GM10248 (cell line): ENCODE measurements at places on chromosomes 16 and 17.

DNA sequence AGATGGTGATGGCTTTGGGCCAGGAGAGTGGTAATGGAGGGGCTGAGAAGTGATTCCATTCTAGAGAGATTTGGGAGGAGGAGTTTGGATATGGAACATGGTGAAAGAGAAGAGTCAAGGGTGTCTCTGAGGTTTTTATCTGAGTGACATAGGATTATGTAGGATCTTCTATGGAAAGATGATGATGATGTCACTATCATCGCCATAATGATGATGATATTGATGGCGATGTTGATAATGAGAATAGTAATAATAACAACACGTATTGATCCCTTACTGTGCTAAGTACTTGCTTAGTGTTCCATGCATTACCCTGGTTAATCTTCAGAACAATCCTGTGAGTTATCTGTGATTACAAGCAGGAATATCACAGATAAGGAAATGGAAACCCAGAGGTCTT lies 16.6 kb downstream of the PDILT start:
- no peak for DNase-seq

DNA sequence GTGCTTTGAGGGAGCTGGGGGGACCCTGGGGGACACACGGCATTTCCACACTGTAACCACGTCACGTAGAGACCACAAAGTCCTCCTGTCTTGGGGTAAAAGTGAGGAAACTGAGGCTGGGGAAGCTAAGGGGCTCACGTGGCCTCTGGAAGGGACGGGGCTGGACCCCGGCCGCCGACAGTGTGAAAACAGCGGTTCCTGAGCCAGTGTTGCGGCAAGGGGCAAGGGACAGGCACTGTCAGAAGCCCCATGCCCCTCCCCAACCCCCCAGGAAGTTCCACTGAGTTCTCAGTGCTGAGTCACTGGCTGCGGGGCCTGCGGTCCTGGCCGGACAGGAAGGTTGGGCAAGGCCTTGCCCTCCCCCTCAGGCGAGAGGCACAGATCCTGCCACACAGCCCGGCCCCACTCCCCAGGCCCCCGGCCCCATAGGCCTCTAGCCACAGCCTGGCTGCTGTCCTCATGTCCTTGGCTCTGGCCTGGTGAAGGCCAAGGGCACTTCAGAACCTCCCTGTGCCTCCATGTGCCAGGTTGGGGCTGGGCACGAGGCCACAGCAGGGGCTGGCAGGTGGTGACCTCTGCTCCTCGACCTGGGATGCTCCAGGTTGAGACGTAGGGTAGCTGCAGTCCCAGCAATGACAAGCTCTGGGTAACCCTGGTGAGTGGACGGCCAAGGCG lies 5.0 kb upstream of the CCDC57 start:
- no peak for DNase-seq

DNA sequence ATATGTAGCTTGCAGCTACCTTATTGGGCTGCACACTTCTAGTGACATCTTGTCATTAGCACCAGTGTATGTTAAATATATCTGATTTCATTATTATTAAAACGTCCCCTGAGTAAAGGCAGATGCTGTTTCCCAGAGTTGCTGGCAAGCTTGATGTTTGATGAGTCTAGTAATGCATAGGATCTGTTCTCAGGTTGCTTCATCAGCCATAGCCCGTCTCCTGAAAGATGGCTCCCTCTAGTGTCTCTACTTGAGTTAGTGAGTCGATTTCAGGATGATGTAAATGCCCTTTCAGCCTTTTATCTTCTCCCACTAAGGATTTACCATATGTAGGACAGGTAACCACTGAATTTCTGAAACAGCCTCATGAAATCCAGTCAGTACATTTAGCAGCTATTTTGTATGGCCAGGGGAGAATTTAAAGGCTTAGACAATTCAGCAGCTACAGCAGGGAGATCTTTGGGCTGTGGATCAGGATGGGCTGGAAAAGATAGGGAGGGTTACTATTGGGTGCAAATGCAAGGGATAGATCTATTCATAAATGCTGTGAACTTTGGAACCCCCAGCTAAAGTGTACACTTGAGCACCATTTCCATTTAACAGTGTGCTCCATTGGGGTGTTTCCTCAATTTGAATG lies 376.3 kb downstream of the CNTNAP4 start:
- DNase-seq: peak; percentile 27

DNA sequence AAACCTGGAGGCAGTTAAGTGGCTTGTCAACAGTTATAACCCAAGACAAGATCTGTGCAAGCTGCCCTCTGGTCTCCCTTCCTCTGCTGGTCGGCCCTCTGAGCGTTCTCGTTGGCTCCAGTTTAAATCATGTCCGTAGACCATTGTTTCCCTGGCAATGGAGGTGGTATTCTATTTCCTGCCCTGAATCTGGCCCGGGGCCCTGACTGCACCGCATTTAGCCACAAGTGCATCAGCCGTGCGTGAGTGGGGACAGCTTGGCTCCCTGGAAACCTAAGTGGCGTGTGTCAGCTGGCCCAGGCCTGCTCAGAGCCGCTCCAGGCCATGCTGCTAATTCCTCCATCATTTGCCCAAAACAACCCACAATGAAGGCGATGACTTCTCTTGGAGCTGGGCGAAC lies 15.0 kb upstream of the MYLK3 start:
- no peak for DNase-seq

DNA sequence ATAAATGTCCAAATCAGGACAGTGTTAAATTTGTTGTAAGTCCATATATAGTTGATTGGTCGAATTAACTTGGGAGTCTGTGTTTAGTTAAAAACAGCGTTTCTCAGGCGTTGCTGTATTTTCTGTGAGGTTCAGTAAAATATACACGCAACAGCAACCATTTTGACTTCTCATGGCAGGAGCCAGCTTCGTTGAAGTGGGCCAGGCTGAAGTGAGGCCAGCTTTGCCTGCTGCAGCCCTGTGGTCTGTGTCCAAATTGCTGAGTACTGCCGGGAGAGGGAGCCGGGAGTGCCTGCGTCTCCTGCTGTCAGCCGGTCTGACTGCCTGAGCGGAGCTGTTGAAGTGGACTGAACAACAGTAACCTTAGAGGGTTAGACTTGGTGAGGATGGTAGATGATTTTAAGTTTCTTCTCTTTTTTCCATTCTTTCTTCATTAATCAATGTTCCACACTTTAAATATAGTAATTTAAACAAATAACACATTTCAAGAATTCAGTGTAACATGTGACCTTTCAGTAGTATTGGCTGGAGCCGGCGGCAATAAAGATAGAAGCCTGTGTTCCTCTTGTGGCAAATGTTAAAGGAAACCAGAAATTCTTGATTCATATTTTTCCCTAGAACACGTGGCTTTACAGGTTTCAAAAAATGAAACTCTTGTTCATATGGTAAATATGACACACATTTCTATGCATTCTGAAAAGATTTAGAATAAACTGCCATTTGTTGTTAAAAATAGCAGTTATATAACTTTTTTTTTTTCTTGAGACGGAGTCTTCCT lies 37.0 kb upstream of the ZNF750 start:
- DNase-seq: no peak

GRCh38 chr17:46818929-46819859 lies 702 bp upstream of the WNT3 start:
- DNase-seq: peak; percentile 53

GRCh38 chr16:17408296-17408695 lies 62.5 kb downstream of the XYLT1 start:
- no peak for DNase-seq

DNA sequence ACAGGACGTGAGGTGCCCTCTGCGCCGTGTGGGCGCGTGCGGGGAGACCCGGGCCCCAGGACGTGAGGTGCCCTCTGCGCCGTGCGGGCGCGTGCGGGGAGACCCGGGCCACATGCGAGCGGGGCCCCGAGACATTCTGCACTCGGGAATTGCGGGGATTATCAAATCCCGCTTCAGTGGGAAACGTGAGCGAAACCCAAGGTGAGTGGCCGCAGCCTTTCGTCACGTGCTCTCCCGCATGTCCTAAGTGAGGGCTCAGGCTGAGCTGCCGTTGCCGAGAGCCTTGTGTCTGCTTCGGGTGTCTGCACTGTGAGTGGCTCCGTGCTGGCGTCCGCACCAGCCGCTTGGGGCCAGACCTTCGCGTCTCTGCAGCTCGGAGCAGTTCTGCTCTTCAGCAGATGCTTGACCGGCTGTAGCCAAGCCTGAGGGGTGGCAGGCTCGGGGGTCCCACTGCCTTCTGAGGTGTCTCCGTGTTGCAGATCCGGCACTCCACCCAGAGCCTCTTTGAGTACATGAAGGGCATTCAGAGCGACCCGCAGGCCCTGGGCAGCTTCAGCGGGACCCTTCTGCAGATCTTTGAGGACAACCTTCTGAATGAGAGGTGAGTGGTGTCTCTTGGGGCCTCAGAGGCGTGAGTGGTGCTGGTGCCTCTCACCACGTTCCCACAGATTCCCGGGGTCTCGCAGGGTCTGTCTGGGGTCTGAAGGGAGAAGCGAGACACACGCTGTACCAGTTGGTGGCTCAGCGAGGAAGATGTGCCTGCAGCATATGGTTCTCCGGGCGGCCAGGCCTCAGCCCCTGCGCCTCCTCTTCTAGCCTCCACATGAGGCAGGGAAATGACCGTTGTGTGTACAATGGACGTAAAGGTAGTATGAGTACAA lies 90.5 kb upstream of the ZNF750 start:
- no peak for DNase-seq

- DNase-seq: no peak
These were observed 6.3 kb upstream of the NFATC3 start for GRCh38 chr16:68078701-68079375.

DNA sequence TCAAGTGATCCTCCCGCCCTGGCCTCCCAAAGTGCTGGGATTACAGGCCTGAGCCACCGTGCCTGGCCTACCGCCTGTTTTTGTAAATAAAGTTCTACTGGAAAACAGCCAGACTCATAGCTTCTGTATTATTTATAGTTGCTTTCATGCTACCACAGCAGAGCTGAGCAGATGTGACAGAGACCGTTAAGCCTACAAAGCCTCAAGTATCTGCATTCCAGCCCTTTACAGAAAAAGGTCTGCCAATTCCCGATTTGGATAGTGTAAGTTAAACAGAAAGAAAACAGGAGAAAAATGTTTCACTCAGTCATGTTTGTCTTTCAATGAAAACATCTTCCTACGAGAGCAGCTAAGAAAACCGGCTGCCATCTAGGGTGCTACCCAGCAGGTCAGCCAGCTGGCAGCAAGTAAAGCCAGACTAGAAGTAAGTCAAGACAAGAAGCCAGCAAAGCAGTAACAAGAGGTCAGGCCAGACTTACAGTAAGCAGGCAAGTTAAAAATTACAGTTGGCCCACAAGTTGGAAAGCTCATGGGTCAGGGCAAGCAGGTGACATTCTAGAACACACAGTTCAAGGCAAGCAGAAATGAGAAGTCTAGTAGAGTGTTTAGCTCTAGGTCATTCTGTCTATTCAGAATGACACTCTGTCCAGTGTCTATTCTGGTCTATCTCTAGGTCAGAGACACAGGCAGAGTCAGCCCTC lies 17.7 kb downstream of the NCBP3 start:
- DNase-seq: no peak

DNA sequence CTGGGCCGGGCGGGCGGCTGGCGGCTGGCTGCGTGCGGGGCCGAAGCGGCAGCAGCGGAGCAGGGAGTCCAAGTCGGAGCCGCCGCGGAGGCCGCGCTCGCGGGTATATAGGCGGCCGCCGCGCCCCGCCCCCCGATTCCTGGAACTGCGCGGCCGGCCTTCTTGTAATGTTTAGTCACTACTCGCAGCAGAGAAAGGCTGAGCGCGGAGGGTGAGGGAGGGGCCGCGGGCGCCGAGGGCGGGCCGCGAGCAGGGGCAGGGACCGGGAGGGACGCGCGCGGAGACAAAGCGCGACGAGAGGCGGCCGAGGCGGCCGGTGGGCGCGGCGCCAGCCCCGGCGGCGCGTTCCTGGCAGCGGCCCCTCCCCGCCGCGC lies at the start of gene SOCS3:
Gene SOCS3 (minus strand): TSS at position 81 of the 374 bp plus-strand sequence. CDS start 982 bp downstream, outside the sequence.
- DNase-seq: peak; percentile 89

GRCh38 chr16:72425571-72426341 lies 253.8 kb upstream of the PMFBP1 start:
- no peak for DNase-seq

DNA sequence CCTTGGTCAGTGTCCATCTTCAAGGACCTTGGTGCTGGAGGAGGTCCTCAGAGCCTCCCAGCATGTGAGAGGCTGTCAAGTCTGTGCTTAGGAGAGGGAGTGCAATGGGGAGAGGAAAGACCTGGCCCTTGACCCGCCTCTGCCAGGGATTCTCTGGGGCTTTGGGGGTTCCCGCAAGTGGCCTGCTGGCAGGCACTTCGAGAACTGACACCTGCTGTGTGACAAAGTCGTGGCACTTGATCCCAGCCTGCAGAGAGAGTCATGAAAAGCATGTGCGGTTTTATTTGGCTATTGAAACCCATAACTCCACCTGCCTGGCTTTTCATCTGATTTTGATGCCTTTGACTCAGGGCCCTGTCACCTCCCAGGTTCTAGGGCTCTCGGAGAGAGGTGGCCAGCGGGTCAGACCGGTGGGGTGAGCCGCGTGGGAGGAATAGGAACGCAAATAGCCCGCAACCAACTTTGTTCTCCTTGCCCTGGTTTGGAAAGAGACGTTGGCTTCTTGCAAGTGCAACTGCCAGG lies 42.8 kb upstream of the GSE1 start:
- peak; percentile 56 for DNase-seq

- DNase-seq: no peak
These were observed 8.2 kb upstream of the SMTNL2 start for GRCh38 chr17:4576161-4576558.

- no peak for DNase-seq
These were observed 25.6 kb downstream of the GGA2 start for GRCh38 chr16:23484510-23485256.

GRCh38 chr16:53773150-53773846 lies 69.3 kb downstream of the FTO start:
- DNase-seq: peak; percentile 29

DNA sequence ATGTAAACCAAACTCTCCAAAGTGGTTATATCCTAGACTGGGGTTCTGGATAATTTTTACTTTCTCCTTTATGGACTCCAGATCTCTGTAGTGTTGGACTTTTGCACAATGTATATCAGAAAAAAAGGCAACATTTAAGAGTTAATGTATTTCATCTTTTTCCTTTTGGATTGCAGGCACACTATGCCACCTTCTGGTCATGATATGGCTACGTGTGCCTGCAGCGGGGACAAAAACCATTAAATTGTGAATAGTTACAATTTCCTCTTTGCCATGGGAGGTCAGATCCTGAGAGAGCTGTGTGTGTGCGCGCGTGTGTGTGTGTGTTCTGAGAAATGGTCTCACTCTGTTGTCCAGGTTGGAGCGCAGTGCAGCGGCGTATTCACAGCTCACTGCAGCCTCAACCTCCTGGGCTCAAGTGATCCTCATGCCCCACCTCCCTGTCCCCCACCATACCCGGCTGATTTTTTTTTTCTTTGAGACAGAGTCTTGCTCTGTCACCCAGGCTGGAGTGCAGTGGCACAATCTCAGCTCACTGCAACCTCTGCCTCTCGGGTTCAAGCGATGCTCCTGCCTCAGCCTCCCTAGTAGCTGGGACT lies 4.3 kb upstream of the SGF29 start:
- no peak for DNase-seq

GRCh38 chr17:78118801-78119241 lies 9.7 kb downstream of the TMC6 start:
- DNase-seq: no peak

DNA sequence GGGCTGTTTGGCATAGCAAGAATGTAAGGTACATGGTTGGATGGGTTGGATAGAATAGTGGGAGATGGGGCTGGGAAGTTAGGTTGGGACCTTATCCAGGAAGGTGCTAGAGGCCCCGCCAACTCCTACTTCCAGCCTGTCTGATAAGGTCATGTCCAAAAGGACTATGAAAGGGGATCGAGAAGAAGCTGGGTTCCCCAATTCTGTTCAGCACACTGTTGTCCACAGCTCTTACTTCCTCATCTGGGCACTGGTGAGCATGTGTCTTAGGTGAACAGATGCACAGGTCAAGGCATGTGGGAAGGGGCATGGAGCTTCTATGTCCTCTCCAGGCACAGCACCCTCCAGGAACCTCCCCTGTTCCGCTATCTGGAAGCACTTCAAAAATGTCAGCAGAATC lies 5.6 kb upstream of the ULK2 start:
- no peak for DNase-seq
